ENCODE measurements at places on chromosomes 1 and 21.
A peak's percentile ranks its signal among the peaks of the same experiment; 100 is the strongest.

- DNase-seq: peak; percentile 92
Observed at GRCh38 chr1:109089242-109090015, 1.1 kb upstream of the TMEM167B start.

DNA sequence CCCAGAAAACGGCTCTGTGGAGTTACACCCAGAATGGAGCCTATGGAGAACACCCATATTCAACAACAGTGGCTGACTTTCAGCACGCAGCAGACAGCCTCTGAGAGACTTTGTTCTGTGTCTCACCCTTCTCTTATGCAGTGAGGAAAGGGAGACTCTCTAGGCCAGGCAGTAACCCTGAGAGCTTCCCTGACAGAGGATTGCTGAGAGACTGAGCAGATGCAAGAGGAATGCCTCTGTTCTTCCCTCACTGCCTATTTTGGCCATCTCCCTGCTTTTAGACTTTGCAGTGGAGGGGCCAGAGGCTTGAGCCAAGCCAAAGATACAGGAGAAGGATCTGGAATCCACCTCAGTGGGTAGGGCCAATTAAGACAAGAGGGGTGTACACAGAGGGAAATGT lies 41.8 kb upstream of the SLC16A1 start:
- DNase-seq: no peak

DNA sequence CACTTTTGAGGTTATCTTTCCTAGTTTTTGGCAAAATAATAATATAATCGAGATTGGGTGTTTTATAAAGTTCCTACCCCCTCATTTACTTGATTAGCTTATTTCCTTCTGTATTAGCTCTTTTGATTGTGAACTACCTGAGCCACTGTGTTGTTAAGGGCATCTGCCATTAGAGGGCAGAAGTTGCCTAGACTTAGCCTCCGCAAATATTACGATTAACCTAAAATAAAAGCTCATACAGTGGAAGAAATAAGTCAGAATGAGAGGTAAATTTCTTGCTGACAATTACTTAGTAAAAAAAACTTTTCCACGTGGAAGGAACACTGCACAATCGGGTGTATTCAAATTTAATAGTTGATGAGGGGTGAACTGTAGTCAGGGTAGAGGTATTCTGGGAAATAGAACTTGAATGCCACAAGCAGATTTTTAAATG lies 2.3 kb downstream of the H3-3A start:
- DNase-seq: peak; percentile 15

DNA sequence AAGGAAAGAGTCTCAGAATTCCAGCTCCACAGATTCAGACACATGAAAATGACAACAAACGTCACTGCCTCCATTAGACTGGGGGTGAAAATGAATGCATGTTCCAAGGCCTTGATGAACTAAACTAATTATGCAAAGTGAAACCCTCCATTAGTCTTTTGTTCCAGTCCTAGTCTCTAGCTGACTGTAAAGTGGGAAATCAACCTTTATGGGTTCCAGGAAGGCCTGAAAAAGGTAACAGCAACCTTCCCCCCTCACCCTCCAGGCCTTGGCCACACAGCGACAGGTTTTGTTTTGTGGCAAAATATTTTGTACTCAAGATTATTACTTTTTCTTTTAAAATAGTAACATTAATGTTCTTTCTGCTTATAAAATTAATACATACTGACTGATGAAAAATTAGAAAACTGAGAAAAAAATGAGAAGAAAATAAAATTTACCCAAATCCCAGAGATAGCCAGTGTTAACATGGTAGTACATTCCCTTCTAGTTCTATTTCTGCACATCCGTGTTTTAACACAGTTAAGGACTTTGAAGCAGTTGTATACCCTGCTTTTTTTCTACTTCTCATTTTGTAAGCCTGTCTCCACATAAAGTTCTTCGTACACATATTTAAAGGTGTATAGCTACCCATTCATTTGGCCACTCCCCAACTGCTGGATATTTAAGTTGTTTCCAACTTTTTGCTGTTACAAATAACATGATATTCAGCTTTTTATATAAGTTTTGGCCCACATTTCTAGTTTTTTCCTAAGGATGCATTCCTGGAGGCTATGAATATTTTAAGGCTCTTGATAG lies 60.9 kb downstream of the CD2 start:
- DNase-seq: no peak

DNA sequence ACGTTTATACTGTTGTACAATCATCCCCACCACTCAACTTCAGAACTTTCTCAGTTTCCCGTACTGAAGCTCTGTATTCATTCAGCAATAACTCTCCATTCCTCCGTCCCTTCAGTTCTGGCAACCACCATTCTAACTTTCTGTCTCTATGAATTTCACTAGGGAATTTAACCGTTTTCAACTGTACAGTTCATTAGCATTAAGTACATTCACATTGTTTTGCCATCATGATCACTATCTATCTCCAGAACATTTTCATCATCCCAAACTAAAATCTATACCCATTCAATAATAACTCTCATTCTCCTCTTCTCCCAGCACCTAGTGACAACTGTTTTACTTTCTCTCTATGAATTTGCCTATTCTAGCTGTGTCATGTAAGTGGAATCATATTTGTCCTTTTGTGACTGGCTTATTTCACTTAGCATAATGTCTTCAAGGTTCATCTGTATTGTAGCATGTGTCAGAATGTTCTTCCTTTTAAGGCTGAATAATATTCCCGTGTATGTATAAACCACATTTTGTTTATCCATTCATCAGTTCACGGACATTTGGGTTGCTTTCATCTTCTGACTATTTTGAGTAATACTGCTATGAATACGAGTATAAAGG lies 75.0 kb downstream of the CEP350 start:
- DNase-seq: no peak

DNA sequence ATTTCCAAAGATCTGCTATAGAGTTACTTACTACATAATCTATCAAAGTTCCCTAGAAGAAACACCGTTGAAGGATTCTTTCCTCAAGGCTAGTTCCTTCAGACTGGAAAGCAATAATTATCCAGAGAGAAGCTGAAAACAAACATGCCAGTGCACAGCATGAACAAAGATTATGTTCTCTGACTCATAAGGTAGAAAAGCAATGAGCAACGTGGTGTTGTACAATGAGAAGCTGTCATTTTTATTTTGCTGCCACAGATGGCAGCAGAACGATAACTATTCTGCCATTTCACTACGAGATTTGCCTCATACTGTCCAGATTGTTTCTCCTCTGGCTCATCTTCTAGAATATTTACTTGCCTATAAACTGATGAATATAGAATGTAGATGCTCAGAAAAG lies 10.7 kb downstream of the EXTL2 start:
- peak; percentile 41 for DNase-seq

DNA sequence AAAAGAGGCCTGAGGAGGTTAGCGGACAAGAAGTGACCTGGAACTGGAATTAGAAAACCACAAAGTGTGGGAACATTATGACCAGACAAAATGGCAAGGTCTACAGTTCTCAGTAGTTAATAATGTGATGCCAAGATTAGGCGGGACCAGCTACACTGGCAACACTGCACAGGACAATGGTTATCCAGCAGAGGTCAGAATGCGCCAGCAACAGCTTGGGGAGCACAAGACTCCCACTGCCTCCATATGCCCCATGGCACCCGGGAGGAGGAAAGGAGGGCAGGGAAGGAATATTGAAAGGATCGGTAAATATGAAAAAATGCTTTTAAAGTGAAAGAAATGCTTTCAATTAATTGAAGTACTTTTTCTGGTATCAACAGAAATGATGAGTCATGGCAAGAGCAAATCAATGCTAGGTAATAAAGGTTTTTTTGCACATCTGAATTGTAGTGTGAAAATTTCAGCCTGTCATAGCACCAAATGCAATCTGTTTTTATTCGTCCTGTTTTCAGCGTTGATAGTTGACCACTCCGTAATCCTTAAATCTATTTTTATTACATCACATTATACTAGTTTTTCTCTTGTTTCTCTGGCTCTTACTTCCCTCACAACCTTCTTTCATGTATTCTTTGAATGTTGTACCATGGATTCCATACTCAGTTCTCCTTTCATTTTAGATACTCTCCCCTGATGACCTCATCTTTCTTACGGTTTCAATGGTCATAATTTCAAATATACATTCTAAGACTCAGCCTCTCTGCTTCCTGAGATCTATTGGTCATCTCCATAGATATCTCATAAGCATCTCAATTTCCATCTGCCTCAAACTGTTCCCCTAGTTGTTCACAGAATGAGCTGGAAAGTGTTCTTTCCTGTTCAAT lies 30.7 kb downstream of the VCAM1 start:
- DNase-seq: no peak

DNA sequence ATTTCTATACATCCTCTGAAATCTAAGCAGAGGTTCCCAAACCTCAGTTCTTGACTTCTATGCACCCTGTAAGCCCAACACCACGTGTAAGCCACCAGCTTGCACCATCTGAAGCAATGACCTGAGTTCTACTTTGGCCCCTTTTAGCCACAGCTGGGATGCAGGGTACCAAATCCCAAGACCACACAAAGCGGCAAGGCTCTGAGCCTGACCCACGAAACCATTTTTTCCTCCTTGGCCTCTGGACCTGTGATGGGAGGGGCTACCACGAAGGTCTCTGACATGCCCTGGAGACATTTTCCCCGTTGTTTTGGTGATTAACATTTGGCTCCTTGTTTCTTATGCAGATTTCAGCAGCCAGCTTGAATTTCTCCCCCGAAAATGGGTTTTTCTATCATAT lies 38.8 kb downstream of the STXBP3 start:
- DNase-seq: no peak

DNA sequence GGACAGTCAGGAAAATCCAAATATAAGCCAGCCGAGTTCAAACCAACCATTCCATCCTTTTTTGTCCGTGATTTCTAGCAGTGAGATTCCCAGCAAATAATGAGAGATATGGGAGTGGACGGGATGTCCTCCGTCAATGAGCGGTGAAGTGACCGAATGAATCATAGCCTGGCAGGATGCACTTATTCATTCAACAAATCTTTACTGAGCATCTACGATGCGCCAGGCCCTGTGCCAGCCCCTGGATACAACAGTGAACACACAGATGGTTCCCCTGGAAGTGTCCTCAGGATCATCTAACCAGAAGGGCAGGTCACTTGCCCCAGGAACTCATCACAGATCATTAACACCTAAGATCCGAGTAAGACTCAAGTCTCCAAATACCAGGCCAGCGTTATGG lies 8.2 kb upstream of the PLEKHA6 start:
- no peak for DNase-seq

GRCh38 chr1:38005195-38006007 lies at the start of gene FHL3:
TSS of gene FHL3 (minus strand) at chr1:38005514. CDS start at chr1:37999412, 6,102 bp downstream.
- no peak for DNase-seq

DNA sequence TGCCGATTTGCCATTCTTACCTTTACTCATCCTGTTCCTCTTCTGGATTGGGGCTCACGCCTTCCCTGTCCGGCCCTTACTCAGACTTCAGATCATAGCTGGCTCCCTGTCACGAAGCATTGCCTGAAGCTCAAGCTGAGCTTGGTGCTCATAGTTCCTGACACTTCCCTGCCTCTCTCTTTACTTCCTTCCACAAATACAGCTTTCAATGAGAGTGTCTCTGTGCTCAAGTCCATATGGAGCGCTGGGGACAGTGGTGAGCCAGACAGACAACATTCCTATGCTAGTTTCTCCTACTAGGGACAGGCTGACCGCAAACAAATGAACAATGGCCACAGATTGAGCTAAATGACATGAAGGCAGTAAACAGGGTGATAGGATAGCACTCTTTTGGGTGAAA lies 38.1 kb downstream of the HHAT start:
- DNase-seq: no peak

- DNase-seq: no peak
Observed at GRCh38 chr1:56286506-56286905, 292.9 kb downstream of the PLPP3 start.

GRCh38 chr1:62159940-62160348 lies 34.7 kb upstream of the L1TD1 start:
- no peak for DNase-seq

DNA sequence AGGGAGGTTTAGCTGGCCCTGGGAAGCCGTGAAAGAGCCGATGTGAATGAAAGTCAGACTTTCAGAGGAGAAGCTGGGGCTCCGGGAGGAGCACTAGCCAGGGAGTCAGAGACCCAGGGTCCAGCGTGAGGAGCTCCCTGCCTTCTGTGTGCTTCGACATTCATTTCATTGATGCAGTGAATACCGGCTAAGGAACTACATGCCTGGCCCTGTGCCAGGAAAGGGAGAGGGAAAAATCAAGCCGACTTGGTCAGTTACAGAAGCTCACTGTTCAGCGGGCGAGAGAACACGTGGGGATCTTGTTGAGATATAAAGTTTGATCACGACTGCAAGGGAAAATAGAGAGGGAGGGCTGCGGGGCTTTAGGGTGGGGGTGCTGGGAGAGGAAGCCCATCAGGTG lies 76.7 kb upstream of the RUNX3 start:
- DNase-seq: no peak

DNA sequence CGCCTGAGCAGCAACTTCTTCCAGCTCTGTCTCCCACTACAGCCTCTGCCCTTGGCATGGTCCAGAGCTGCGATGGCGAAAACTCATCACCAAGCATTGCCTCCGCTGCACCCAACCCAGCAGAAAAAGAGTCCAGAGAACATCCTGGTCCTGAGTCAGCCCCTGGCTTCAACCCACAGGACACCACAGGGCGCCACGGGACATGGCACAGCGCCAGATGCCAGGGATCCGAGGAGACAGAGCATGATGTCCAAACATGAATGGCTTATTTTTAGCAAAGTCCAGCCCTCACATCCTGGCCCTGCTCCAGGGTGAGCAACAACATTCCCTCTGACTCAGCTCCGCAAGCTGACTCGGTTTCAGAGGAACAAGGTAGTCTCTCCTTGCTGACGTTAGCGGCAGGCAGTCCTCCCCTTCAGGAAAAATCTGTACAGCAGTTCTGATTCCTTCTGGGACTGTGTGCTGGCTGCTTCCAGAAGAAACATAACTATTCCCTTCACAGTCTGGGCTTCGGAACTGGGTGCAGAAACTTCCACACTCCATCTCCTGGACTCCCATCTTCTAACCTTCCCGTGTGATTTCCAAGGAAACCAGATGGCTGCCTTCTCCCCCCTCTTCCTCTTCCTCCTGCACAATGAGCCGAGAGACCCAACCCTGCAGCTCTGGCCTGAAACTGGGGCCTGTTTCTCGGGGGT lies 131.3 kb downstream of the TOMM20 start:
- DNase-seq: peak; percentile 98

- DNase-seq: no peak
Observed at GRCh38 chr1:17520473-17521319, 18.8 kb upstream of the ARHGEF10L start.

DNA sequence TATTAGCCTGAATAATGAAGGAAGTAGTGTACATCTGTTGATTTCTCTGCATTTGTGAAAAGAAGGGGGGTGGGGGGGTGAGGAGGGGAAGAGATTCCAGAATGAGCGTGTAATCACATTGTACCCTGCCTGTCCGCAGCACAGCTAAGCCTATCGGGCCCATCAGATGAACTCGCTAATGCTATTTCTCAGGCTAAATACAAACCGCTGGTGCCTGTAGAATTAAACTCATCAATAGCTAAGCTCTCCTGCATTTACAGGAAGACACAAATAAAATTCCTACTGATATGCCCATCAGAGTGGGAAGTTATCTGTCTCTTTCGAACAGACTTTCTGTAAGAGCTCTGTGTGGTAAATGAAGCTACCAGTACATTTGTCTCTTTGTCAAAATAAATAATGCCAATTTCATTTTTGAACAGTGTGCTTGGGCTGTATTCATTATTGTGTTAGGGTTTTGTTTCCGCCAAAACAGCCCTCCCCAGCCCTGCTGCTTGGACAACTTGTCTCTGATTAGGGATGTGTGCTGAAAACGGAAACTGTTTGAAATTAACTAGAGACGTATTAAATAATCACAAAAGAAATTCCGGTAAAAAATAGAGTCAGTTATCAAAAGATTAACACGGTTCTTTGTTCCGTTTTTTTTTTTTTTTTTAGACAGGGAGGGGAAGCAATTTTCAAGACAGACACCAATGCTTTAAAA lies 305.4 kb downstream of the TTLL7 start:
- DNase-seq: no peak
